ENCODE measurements at places on chromosomes 4 and X.

DNA sequence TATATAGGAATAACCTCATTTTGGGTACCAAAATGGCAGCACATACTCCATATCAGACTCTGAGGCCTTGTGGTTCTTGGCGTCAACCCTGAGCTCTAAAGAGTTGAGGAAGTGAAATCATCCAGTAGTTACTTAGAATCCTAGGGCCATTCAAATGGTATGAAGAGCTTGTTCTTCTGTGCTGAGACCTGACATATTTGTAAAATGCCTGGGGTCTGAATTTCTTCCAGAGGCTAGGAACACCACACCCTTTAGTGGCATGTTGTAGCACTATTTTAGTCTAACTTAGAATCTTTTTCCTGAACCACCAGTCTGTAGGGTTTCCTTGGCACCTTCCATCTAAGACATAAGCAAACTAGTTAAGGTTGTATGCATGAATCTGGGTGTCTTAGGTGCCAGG is 18.1 kb upstream of the GDPD2 start:
- no peak for DNase-seq

DNA sequence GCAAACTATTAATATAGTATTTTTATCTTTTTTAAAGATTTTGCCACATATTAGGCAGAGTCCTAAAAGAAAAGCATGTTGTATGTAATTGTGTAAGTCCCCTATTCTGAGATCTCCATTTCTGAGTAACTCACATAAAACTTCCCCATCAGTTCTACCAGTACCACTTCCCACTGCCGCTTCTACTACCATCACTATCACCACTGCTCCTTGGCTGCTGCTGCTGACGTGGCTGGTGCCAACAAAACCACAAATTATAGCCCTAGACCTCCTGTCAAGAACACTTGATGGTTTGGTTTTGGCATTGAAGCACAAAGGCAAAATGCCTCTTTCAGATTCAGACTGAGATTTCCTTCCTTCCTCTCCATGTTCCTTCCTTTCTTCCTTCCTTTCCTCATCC is 106.4 kb downstream of the MMRN1 start:
- no peak for DNase-seq

DNA sequence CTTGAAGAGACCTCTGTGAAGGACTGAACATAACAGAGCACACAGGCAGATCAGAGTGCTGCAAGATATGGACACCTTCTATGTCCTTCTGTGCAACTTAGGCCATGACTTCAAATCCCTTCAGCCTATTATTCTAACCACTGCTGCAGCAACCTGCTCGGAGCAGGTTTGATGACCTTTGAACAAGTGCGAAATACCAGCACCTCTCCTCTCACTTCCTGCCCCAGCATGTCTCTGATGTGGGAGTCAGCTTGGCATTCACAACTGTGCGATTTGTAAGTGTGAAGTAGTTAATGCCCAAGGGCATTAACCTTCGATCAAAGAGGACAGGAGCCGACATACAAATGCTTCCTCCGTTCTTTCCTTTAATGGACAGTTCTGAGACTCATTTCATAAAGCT is 1.6 kb upstream of the EXOC1 start:
- DNase-seq, result no peak

DNA sequence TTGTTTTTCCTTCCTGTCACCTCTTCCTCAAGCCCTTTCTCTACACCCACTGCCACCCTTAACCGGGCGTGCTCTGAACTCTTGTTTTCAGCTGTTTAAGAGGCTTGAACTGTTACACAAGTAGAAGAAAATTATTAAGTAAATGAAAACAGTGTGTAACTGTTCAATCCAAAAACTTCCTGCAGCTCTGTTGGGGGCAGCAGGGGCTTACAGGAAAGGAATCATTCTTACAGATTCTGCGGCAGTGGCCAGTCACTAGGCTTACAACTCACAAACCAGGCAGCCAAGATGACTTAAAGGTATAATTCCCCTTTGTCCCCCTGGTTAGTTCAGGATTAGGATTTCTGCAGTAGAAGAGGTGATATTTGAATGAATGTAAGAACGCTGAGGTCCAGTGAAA is 70.2 kb upstream of the ETNPPL start:
- DNase-seq, result no peak

GRCh38 chrX:20668550-20668949 is 401.8 kb upstream of the RPS6KA3 start:
- no peak for DNase-seq

- no peak for DNase-seq
Measured at GRCh38 chr4:58522765-58523382, 1412.7 kb upstream of the IGFBP7 start.

GRCh38 chr4:69936566-69936965 is 5.7 kb downstream of the CSN1S1 start:
- no peak for DNase-seq

GRCh38 chrX:124293810-124294209 is 38.6 kb upstream of the TEX13D start:
- no peak for DNase-seq

Measured in NCI-H526 treated with DMSO at 0.1 percent for 48 hours (cell line).